ENCODE measurements at places on chromosomes 3 and 15.

DNA sequence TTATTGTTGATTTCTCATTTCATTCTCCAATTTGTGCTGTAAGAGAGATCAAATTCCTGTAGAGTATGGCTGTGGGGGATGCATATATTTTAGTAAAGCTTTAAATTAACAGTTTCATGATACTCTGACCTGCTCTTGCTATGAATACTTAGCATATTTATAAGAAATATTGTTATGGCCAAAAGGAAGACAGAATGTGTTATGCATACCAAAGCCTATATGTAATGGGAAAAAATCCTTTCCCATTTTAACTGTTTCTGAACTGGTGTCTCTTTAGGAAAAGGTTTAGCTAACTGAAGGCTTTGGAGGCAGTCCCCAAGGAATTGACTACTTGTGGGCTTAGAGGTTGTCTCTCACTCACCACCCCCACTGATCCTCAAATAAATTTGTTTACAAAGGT, 59.2 kb downstream of the CADPS start:
- no peak for DNase-seq

GRCh38 chr15:52261498-52262242, 33.9 kb downstream of the MYO5C start:
- no peak for DNase-seq

GRCh38 chr3:22862111-22862510, 341.0 kb upstream of the UBE2E2 start:
- DNase-seq: no peak

- no peak for DNase-seq
Observed at GRCh38 chr3:146052791-146053310, 108.1 kb downstream of the PLOD2 start.

GRCh38 chr15:73325191-73325861, 43.4 kb downstream of the HCN4 start:
- DNase-seq: no peak

- DNase-seq: no peak
Observed at GRCh38 chr3:58586776-58587192, 9.6 kb upstream of the FAM107A start.

DNA sequence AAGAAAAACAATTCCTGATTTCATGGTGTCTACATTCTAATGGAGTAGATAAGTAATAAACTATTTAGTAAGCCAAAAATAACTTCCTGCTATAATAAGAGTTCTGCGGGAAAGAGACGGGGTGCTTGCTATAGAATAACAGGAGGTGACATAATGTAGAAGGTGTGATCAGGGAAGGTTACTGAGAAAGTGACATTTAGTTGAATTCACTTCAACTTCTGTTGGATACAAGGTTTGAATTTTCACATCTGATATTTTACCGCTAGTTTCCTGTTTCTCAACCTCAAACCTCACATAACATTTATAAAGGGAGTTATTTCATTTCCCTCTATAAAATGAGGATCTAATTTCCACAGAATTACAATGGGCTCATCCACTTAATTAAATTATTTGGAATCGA, 102.3 kb upstream of the GBE1 start:
- DNase-seq: no peak

- DNase-seq: no peak
Observed at GRCh38 chr15:27399241-27399640, 428.3 kb downstream of the GABRG3 start.

GRCh38 chr3:72345980-72346379, 502.3 kb downstream of the SHQ1 start:
- no peak for DNase-seq

DNA sequence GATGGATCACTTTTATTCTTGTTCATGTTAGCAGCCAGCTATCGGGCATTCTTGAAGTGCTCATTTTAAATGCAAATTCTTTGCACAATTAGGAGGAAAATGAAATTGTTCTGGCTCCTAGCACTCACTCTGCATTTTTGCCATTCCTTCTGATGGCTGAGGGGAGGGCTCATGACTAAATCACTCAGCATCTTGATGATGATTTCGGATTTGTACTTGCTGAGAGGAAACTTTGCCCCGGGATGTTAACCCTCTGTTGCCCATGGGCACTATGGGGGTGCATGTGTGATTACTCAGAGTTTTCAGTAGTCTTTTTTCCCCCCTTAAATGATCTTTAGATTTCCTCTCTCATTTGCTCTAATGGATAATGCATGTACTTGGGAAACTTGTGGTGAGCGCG, 299.6 kb upstream of the C2CD4B start:
- DNase-seq: no peak

- DNase-seq: no peak
Observed at GRCh38 chr3:113270068-113270467, 58.7 kb downstream of the BOC start.

DNA sequence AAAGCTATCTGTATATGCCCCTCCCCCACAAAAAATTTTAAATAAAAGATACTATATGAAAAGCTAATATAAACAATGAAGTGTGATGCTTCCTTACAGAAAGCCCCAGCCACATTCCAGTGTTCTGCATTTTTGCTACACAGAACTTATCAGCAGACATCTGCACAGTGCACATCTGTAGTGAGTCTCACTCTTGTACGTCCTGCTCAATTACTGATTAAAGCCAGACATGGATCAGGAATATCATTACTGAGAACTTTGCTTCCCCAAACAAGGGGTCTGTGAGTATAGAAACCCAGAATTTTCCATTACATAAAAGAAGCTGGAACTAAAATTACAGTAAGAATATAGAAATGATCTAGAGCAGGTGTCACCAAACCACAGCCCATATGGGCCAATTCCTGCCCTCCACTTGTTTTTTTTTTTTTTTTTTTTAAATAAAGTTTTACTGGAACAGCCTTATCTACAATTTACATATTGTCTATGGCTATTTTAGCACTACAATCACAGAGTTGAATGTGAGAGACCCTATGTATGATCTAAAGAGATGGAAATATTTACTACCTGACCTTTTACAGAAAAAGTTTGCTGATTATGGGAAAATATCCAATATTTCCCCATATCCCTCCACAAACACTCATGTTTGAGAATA, 45.7 kb downstream of the UBP1 start:
- no peak for DNase-seq

GRCh38 chr3:136305879-136306278, 55.7 kb downstream of the PCCB start:
- no peak for DNase-seq

GRCh38 chr3:155232605-155233004, 60.9 kb downstream of the STRIT1 start:
- DNase-seq: no peak

DNA sequence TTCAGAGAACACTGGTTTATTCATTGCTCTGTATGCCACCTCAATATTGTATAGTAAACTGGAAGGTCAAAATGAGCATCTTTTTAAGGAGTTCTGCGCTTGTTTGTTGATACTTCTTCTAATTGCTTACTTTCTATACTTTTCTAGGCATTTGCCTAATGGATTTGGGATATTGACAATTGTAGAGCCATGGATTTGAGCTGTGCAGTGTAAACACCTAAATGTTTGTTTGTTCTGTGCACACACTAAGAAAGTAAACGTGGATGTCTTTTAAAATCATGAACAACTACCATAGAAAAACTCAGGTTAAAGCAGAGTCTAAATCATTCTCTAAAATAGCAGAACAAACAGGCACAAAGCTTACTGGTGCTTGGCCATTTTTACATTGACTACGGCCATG, 436.6 kb upstream of the GBE1 start:
- DNase-seq: no peak

DNA sequence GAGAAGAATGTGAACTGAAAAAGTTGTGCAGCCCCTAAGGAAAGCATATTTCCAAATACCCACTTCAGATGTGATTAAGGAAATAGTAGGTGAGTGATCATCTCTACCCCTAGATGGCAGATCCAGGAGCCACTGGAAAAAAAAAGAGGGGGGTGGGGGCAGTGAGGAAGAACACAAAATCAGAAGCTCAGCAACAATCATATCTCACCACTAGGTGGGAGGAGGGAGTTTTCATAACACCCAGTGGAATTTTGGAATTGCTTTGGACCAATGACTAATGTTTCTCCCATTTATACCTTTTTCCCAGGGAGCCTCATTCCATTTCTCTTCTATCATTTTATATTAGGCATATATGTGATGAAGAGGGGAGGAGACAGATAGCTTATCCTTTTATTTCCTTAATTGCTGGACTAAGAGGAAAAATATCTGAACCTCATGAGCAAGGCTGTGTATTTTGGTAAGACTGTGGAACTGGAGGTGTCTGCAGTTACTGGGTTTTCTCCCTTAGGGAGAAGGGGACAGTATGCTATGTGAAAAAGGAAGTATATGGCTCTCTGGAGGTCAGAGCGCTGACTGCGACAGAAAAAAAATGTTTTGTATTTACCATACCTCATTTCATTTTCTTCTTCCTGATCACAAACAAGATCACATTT, 363.4 kb downstream of the GAP43 start:
- DNase-seq: no peak

DNA sequence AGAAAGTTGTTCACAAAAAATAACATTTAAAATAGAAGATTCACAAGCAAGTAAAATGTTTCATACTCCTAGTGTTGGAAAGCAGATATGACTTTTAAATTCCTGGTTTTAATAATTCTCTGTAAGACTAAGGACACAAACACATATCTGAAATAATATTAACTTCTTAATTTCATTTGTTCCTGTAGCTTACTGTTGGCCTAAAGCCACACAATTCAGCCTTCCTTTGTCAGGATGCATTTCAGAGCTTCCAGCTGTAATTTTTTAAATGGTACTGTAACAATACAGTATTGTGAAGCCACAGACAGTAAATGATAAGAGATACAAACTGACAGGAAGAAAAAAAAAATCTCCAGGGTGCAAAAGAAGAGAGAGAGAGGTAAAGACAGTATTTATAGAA, 84.2 kb downstream of the TMCC1 start:
- DNase-seq: no peak

All from stimulated activated CD4-positive, alpha-beta T cell treated with anti-CD3 and anti-CD28 coated beads, Interleukin-1b, Interleukin-23, amount 100 ng/mL, for 4 hours (primary cell).